ENCODE measurements at places on chromosomes 4 and X. TPM values are rescaled to one million over a fixed set of nuclear protein-coding genes. Genes with fewer than 3 reads are reported as not detected.

Gene CCNB3
- total RNA-seq, result 2.1 TPM

Gene IL21
- total RNA-seq, result not detected

Gene TMEM255A
- total RNA-seq, result 1.9 TPM

Gene SPINK2
- total RNA-seq, result not detected

Gene SPANXN3
- total RNA-seq, result not detected

Gene FMR1
- 30.0 TPM for total RNA-seq

Gene ACE2
- total RNA-seq, result 1.3 TPM

Gene ABLIM2
- 9.9 TPM for total RNA-seq

Gene PCGF3
- 60.9 TPM for total RNA-seq

All from adrenal gland (tissue), 19 donors.